Stimulated activated CD4-positive, alpha-beta T cell treated with anti-CD3 and anti-CD28 coated beads, Interleukin-12 subunit alpha, Interleukin-12 subunit beta, amount 100 ng/mL, for 24 hours (primary cell): ENCODE measurements at places on chromosomes 2 and 18.
A peak's percentile ranks its signal among the peaks of the same experiment; 100 is the strongest.

DNA sequence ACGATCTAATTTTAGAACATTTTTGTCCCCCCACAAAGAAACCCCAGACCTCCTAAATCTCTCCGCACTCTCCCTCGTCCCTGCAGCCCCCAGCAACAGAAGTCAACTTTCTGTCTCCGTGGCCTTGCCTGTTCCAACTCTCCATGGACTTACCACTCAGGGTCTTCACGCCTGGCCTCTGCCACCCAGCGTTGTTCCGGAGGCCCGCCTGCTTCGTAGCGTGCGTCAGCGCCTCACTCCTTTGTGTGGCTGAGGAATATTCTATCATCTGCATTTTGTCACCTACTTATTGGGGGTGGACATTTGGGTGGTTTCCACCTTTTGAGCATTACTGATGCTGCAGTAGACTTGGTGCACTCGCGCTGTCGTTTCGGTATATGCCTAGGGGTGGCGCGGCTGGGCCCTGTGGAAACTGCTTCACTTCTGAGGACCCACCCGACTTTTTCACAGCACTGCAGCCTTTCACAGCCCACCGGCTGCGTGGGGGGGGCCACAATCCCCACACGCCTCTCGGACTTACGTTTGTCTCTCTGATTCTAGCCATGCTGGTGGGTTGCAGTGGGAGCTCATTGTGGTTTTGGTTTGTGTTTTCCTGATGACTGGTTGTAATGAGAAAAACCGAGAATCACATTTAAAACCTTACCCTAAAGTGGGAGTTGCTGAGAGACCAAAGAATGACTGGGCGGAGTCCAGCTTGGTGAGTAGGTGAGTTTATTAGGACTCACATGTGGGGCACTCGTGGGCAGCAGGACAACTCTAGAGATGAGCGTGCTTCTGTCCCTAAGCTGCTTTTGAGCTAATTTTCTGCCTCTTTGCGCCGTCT lies 1.4 kb upstream of the HSBP1L1 start:
- no peak for DNase-seq

DNA sequence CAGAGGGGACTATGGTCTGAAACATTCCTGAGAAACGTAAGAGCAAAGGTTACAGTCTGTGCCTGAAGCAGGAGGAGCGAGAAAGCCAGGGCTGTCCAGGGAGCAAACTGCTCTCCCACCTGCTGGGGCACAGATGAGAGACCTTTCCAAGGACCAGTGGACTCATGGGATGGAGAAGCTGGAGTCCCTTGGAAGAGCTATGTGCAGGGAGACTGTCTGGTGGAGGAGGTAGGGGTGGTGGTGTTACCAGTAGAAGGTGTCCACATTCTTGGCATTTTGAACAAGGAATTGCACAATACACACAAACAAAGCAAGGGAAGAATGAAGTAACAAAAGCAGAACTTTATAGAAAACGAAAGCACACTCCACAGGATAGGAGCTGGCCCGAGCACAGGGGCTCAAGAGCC lies 97.9 kb upstream of the CYRIA start:
- no peak for DNase-seq

- no peak for DNase-seq
Observed at GRCh38 chr2:227804975-227805374, 8.7 kb upstream of the CCL20 start.

- no peak for DNase-seq
Observed at GRCh38 chr2:219954331-219954730, 326.9 kb downstream of the SLC4A3 start.

DNA sequence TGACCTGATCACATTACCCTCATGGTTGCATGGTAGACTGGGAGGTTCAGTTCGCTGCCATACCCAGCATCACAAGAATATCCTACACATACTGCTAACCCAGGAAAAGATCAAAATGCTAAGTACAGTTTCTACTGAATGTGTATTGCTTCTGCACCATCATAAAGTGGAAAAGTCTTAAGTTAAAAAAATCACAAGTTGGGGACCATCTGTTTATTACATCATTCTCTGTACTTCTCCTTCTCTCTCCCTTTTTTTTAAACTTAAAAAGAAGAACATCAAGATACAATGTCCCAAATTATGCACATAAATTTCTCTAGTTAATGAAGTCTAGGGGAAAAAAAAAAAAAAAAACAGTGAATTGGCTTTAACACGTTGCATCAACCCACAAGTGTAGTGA lies 43.3 kb downstream of the NBAS start:
- no peak for DNase-seq

DNA sequence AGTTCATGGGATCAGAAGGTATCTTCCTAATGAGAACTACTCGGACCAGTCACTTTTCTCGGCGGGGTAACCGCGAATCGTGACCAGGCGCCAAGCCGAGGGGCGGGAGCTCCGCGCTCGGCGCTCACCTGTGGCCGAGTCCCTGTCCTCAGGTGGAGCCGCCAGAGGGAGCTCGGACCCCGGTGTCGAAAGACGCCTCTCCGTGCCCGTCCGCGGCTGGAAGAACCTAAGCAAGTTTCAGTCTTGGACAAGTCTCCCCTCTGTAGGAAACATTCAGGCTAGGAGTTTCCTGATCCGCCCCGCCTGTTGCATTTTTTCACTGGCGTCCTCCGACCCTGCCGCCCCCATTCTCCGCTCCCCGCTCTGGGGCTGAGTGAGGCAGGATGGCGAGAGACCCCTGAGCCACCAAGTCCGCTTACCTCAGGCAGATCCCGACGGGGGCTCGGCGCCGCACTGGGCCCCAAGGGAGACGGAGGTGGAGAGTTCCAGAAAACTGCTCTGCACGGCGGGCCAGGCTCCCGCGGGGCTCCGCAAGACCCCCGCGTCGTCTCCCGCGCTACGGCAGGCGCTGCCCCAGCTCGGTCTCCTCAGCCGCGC lies 480 bp downstream of the DSEL start:
- DNase-seq = peak; percentile 43

- no peak for DNase-seq
Observed at GRCh38 chr2:41870265-41870585, 177.6 kb upstream of the PKDCC start.

- no peak for DNase-seq
Observed at GRCh38 chr18:991441-991840, 86.8 kb downstream of the ADCYAP1 start.

DNA sequence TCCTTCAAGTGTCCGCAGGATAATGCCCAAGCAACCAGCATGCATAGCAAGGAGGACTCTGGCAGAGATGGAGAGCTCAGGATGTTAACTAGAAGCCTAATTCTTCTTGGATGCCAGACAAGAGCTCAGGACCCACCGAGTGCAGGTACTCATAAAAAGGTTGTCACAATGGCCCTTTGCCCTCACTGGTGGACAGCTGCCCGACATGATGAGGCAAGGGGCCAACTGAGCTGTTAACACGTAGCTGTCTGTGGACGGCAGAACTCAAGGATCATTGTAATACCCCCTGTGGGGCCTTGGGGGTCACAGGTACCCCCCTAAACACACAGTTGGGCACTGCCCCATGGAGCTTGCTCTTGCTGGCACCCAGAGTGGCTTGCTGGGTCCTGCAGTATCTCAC lies 393.7 kb downstream of the PIK3C3 start:
- no peak for DNase-seq

DNA sequence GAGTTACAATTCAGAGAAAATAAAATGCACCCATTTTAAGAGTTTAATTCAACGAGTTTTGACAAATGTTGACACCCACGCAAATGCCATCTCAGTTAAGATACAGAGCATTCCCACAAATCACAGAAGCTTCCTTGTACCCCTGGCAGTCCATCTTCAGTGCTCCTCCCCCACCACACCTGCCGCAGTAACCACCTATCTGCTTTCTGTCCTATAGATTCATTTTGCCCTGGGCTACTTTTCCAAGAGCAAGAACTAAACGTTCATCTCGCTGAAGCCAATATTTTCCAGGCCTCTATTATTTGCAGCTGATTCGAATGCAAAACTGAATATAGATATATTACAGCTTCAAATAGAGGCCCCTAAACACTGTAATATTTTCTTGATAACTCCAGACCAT lies 13.4 kb upstream of the HPCAL1 start:
- DNase-seq = no peak

DNA sequence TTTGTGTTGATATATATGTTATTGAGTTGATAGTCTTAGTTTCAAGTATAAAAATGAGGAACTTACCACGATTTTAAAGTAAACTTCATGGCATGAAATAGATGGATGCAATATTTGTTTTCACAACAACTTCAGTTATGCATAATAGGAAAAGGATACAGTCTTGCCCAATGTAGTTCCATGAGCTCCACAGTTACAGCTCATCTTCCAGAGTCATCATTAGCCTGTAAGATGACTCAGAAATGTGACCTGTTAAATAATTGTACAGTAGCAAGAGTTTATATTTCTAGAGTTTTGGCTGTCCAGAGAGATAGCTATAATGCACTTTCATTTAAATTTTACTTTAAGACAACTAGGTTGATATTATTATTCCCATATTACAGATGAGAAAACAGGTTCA lies 80.9 kb upstream of the ARHGAP28 start:
- no peak for DNase-seq

- DNase-seq = no peak
Observed at GRCh38 chr2:26422947-26423629, 21.4 kb downstream of the DRC1 start.

GRCh38 chr2:140274891-140275290 lies 1494.7 kb upstream of the NXPH2 start:
- DNase-seq = no peak

- DNase-seq = no peak
Observed at GRCh38 chr2:3107567-3107966, 270.1 kb downstream of the EIPR1 start.

DNA sequence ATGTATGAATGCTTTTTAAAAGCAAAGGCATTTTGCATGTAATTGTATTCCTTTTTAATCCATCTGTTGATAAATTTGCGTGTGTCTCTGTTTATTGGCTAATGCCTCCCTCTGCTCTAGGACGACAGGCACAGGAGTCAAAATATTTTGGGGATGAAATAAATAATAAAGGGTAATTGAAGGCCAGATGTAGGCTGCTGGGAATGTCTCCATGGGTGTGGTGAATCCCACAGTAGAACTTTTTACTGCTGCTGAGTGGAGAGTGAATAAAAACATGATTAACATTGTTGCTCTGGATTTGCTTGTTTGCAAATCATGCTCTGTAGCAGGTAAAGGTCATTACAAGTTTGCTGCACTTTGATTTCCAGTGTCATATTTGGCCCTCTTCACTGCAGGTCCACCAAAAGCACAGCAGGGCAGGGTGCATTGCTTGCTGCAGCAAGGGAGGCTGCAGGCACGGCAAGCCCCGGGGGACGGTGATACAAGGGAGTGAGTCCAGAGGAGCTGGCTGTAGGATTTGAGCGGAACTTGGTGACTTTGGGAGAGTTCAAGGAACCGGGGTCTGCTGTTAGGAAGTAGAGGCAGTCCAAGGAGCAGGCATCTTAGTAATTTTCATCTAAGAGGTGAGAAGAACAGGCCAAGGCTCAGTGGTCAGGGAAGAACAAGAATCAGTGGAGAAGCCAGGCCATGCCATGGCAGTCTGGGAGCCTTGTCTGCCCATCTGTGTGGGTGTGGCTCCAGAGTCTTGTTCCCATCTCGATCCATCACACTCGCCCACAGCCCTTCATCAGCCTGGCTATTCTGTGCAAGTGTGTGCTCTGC lies 201.5 kb upstream of the RAB6C start:
- no peak for DNase-seq

- DNase-seq = no peak
Observed at GRCh38 chr18:48815581-48816324, 135.0 kb downstream of the SMAD7 start.

GRCh38 chr2:149192427-149192826 lies 138.0 kb upstream of the LYPD6 start:
- DNase-seq = no peak

DNA sequence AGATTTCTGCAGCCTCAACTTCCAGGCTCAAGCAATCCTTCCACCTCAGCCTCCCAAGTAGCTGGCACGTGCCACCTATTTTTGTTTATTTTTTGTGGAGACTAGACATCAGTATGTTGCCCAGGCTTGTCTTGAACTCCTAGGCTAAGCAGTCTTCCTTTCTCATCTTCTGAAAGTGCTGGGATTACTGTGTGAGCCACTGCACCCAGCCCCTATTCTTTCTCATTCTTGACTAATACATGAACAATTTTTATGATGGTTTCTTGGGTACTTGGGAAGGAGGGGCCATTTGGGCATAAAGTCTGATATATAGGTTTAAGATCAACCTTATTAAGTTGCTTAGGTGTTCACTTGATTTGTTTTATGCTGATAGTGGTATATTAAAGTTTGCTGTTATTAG lies 26.2 kb downstream of the EPC2 start:
- DNase-seq = no peak

GRCh38 chr2:172098287-172098649 lies 4.4 kb downstream of the DLX2 start:
- DNase-seq = no peak

- DNase-seq = no peak
Observed at GRCh38 chr2:113240150-113240914, 38.4 kb downstream of the PAX8 start.

GRCh38 chr2:70728128-70728527 lies 39.9 kb downstream of the ADD2 start:
- no peak for DNase-seq

DNA sequence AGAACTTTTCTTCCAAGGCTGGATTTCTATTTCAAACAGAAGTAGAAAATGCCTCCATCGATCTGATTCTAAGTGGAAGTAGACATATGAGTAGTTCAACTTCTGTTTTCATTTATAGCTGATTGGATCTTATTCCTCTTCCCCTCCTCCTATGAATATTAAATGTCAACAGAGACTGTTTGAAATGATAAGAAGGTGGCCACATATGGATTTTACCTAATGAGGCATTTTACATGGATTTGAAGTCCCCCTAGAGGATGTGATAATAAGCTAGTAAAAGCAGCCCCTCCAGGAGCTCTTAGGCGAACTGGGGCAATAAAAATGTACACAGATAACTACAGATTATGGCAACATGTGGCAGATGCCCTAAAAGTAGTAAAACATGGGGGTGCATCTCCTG lies 71.0 kb downstream of the UPP2 start:
- DNase-seq = no peak

GRCh38 chr18:34128436-34128835 lies 96.3 kb downstream of the NOL4 start:
- no peak for DNase-seq

- no peak for DNase-seq
Observed at GRCh38 chr2:135980434-135981079, 4.9 kb downstream of the DARS1 start.

- no peak for DNase-seq
Observed at GRCh38 chr2:16109821-16110310, 169.5 kb downstream of the MYCN start.

GRCh38 chr2:60445684-60446179 lies 107.7 kb downstream of the BCL11A start:
- no peak for DNase-seq

DNA sequence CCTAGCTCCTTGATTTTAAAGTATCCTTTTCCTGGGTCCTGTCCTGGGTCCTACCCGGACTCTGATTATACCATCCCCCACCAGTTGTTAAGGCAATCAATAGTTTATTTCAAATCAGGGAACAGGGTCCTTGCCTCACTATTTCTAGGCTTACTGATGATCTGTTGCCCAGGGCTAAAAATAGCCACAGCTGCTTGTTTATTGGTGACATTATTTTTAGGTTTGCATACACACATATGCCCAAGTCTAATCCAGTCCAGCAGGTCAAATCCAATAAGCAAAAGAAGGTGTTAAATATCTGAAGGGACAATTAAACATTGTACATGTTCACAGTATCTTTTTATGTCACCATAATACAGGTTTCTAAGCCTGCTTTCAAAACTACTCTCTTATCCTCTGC lies 66.0 kb downstream of the RAB10 start:
- no peak for DNase-seq

- peak; percentile 58 for DNase-seq
Observed at GRCh38 chr2:233081232-233081730, 21.1 kb downstream of the INPP5D start.

GRCh38 chr18:57859314-57859713 lies 56.2 kb upstream of the ATP8B1 start:
- DNase-seq = no peak
